ENCODE measurements at places on chromosomes 5 and 9. TPM values are rescaled to one million over a fixed set of nuclear protein-coding genes. Genes with fewer than 3 reads are reported as not detected.

GRCh38 chr5:170389550-170389892 is 354 bp upstream of the KCNMB1 start:
- DNase-seq, result no peak

GRCh38 chr9:1005043-1005667 is 28.7 kb downstream of the DMRT3 start:
- peak; percentile 74 for DNase-seq

GRCh38 chr9:133590231-133590855 is 18.8 kb downstream of the FAM163B start:
- DNase-seq, result no peak

- DNase-seq, result no peak
Measured at GRCh38 chr9:93436655-93437407, 14.7 kb upstream of the FAM120A start.

DNA sequence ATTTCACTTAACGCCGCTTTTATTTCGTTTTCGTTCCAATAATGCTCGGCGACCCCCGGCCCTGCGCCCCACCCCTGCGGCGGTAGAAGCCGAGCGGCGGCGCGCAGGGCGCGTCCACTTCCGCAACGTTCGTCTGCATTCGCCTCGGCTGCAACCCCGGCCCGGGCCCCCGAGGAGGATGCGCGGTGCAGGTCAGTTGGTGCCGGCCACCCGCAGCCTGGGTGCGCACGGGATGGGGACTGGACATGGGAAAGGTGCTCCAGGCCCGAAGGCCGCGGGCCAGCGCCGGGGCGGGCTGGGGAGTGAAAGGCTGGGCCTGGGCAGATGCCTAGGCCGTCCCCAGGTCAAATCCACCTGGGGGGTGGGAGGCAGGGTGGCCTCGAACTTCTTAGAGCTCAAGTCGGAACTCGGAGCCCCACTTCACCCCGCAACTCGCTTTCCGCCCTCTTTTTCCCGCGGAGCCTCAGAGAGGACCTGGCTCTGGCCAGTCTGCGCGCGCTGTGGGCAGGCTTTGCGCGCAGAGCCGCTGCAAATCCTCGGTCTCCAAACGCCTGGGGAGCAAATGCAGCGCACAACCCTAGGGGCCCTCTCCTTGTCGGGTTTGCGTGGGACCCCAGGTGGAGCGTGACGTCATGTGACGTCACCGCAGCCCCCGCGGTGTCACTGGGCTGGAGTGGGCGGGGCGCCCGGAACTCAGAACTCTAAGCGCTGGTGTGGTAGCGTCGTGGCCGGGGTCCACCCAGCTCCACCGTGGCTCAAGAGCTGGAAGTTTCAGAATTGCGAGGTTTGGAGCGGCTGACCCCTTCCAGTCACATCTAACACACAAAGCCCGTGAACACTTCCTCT is 3.3 kb downstream of the TLX3 start:
- DNase-seq, result no peak

- DNase-seq, result no peak
Measured at GRCh38 chr5:139847790-139848507, 52.3 kb downstream of the PSD2 start.

GRCh38 chr9:31824860-31825259 is 559.6 kb upstream of the ACO1 start:
- DNase-seq, result peak; percentile 32

DNA sequence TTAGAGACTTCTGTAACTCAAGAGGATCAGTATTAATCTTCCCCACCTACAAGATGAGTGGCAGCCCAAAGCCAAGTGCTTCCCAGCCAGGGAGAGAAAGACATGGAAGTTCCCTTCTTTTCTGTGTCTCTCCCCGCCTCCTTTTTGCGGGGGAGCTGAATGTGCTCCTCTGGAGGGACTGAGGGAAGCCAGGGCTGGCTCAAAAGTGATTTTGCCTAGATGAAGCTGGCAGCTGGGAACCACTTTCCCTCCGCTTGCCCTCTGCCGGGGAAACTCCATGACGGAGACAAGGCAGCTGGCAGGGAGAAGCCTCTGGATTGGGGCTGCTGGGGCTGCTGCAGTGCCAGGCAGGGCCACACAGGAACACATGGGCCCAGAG is 24.4 kb downstream of the EGR1 start:
- no peak for DNase-seq

DNA sequence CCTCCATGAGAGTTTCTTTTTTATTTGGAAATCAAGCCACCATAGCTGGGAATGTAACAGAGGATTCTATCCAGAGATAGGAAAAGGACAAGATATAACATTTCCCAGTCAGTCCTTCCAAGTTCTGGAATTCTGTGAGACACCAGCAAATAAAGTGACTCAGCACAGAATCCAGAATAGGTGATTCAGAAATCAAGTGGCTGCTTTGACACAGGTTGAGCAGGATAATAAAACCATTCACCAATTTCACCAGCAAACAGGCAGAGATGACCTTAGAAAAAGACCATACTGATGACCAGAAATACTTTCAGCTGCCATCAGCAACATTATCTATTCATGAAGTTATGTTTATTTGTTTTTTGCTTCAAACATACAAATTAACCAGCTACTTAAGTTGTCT is 491.5 kb upstream of the TUSC1 start:
- DNase-seq, result no peak

- no peak for DNase-seq
Measured at GRCh38 chr5:176656467-176656990, 9.2 kb downstream of the TSPAN17 start.

DNA sequence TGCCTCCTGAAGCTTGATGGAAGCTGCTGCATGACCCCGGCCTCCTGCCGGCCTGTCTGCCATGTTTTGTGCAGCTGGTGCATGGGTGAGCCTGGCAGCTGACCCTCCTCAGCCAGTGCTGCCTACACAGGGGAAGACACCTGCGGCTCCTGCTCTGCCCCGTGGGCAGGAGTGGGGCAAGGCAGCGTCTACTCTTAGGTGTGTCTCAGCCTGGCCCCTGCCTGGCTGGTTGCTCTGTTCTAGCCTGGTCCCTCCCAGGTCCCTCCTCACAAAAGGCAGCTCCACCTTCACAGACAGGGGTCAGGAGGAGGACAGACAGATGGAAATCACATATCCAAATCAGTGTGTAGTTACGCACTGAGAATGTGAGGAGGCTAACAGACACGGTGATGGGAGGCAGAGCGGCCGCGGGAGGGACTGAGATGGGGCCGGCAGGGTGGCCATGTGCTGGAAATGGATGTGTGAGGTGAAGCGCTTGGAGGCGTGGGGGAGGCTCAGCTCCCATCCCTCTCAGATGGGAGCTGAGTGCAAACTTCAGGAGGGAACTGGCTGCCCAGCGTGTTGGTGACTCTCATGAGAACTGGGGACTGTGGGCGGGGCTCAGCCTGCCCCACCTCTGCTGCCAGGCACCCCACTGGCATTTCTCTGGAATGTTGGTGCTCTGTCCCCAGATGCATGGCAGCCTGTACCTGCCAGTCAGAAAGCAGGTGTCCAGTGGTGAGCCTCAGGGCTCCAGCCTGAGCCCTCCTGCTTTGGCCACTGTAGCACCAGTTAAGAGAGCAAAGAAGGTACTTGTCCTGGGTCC is 43.4 kb downstream of the PPARGC1B start:
- no peak for DNase-seq

DNA sequence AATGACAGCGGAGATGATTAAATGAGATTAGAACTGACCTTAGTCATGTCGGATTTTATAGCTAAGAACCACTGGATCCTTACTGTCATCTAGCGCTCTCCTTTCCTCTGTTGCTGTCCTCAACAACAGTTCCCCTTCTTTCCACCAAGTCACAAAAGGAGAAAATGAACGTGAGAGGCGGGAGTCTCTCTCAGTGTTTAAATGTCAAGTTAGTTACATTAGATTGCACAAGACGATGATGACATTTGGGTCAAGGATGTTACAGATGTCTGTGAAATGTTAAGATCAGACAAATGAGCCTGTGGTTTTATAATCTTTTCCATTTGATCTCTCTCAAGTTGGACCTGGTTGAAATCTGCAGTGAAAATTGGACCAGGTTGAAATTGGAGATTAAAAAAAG is 53.5 kb downstream of the FBXO38 start:
- DNase-seq, result no peak

DNA sequence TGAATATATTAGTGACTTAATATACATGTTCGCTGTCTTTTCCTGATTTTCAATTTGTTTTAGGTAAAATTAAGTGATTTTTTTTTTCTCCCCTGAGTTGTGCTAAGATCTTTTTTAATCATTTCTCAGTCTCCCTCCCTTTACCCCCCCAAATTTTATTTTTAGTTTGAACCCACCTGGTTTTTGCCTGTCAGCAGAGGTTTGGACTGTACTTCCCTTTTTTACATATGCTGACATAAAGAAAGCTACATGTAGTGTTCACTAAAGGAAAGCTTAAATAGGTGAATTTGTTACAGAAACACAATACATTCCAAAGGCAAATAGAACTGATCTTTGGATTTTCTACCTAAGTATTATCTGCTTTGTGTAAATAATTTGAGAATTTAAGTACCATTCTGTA is 82.2 kb downstream of the IPO11 start:
- DNase-seq, result no peak

GRCh38 chr5:94849324-94849723 is 230.9 kb downstream of the SLF1 start:
- DNase-seq, result no peak

DNA sequence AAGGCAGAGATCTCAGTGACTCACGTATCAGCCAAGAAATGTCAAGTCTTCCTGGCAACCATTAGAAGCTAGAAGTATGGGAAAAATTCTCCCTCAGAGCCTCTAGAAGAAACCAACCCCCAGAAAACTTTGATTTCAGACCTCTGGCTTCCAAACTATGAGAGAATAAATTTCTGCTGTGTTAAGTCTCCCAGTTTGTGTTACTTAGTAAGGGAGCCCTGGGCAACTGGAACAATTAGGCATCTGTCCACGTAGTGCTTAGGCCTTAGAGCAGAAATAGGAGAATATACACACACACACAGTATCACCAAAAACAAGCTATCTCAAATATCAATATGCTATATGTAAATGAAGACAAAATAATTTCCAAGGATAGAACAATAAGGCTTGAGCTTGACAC is 894.8 kb upstream of the CDH10 start:
- peak; percentile 68 for DNase-seq

DNA sequence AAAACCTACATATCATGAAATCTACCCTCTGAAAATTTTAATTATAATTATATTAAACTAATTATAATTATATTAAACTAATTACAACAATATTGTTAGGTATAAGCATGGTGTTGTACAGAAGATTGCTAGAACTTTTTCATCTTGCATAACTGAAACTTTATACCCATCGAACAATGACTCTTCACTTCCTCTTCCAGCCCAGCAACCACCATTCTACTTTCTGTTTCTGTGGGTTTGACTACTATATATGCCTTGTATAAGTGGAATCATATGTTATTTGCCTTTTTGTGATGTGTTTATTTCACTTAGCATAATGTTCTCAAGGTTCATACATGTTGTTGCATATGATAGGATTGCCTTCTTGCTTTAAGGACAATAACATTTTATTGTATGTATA is 274.2 kb upstream of the CCNH start:
- no peak for DNase-seq

DNA sequence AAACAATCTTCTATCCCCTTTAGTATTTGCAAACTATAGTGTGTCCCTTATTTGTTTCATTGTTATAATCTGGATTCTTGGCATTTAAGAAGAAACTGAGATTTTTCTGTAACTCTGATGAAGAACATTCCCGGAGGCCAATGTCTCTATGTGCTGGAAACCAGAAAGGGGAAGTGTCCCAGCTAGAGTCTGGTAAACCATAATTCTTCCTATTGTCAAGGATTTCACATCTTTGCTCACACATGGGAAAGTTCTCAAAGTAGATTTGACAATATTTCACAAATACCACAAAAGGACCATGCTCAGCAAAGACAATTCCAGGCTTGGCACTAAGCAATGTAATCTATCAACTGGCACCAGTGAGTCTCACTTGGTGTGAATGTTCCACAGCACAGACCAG is 146.8 kb downstream of the MUSK start:
- DNase-seq, result no peak

DNA sequence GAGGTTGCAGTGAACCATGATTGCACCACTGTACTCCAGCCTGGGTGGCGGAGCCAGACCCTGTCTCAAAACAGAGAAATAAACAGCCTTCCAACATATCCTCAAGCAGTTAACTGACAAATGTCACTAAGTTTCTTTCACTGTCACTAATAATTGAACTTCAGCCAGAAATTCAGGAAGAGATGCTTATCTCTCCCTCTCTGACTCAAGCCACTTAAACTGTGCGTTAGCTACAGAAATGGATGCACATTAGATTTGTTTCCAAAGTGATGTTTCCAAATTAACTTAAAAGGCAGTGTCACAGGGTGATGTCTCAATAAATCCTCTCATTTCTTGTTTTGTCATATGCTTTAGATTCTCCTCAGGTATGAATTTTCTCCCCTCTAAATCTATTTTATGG is 164.9 kb downstream of the KDM4C start:
- DNase-seq, result no peak

- DNase-seq, result no peak
Measured at GRCh38 chr5:148788636-148789035, 37.8 kb upstream of the ADRB2 start.

GRCh38 chr9:69460012-69460411 is 135.0 kb downstream of the ENTREP1 start:
- no peak for DNase-seq

GRCh38 chr9:20148416-20148815 is 359.6 kb upstream of the SLC24A2 start:
- no peak for DNase-seq

- DNase-seq, result no peak
Measured at GRCh38 chr5:149693482-149693881, 36.6 kb upstream of the PPARGC1B start.

GRCh38 chr9:3348169-3348568 is 177.6 kb downstream of the RFX3 start:
- no peak for DNase-seq

DNA sequence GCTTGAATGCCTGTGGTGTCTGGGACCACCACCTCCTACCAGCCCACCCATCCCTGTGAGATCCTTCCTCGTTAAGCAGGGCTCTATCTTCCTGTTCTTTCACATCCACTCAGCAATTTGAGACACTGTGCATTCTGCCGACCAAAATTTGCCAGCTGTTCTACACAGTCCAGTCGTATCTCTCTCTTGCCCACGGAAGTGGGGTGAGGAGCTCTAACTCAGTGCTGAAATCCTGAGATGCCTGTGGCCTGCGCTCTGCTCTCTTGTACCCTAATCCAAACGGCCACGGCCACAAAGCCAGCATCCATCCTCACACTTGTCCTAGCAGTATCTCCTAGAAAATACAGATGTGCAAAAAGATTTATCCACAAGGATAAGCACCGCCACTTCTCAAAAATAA is 97.9 kb downstream of the MVB12B start:
- DNase-seq, result no peak

Gene BSPRY
- not detected for total RNA-seq

Gene CDKN2A
- total RNA-seq, result not detected

Gene CRHBP
- not detected for total RNA-seq

Gene TAF11L5
- total RNA-seq, result not detected

Gene PFN3
- not detected for total RNA-seq

Gene PDE8B
- total RNA-seq, result not detected

Gene CDC25C
- total RNA-seq, result 9.0 TPM

Gene FCN2
- total RNA-seq, result not detected

Gene ATP10B
- total RNA-seq, result 4.3 TPM

Gene ZNF300
- 5.1 TPM for total RNA-seq

Gene KCNT1
- total RNA-seq, result not detected

Gene SPINK13
- 0.50 TPM for total RNA-seq

Gene SLC24A2
- total RNA-seq, result not detected

Gene ERAP2
- 3.5 TPM for total RNA-seq

Data from SK-MEL-5 (cell line).